Heart right ventricle (tissue), 16 donors: ENCODE measurements at places on chromosomes 6 and 20. TPM values are rescaled to one million over a fixed set of nuclear protein-coding genes. Genes with fewer than 3 reads are reported as not detected.
A peak's percentile ranks its signal among the peaks of the same experiment; 100 is the strongest.

- DNase-seq = no peak
- no peak overlapping the region for H3K27ac ChIP-seq
- peaks cover 10% of the 10 kb centered on the region for H3K27me3 ChIP-seq
- H3K36me3 ChIP-seq = no peaks in the 10 kb centered on the region
- H3K4me1 ChIP-seq = no peaks in the 10 kb centered on the region
- no peak overlapping the region for H3K4me3 ChIP-seq
Measured at GRCh38 chr20:46799781-46800408, 90.4 kb downstream of the SLC2A10 start.

GRCh38 chr6:146985111-146985510 is 219.1 kb upstream of the STXBP5 start:
- no peak overlapping the region for H3K27ac ChIP-seq
- H3K36me3 ChIP-seq = no peaks in the 10 kb centered on the region
- no peaks in the 10 kb centered on the region for H3K4me1 ChIP-seq
- H3K4me3 ChIP-seq = no peak overlapping the region
- no peak for DNase-seq

- H3K4me1 ChIP-seq = peaks cover 7% of the 10 kb centered on the region
- no peak for DNase-seq
- H3K27me3 ChIP-seq = no peaks in the 10 kb centered on the region
- H3K4me3 ChIP-seq = no peak overlapping the region
- no peak overlapping the region for H3K27ac ChIP-seq
Measured at GRCh38 chr6:113120224-113120581, 736.9 kb upstream of the MARCKS start.

- no peak overlapping the region for H3K27ac ChIP-seq
- no peak for DNase-seq
- H3K4me1 ChIP-seq = peaks cover 7% of the 10 kb centered on the region
- no peak overlapping the region for H3K4me3 ChIP-seq
Measured at GRCh38 chr6:5403609-5404008, 142.3 kb downstream of the FARS2 start.

GRCh38 chr6:90500458-90500857 is 86.4 kb downstream of the MAP3K7 start:
- no peak for DNase-seq
- H3K4me3 ChIP-seq = no peak overlapping the region
- no peaks in the 10 kb centered on the region for H3K36me3 ChIP-seq
- no peak overlapping the region for H3K27ac ChIP-seq
- H3K4me1 ChIP-seq = no peaks in the 10 kb centered on the region

- peak overlapping the region; percentile 32 for H3K27ac ChIP-seq
- H3K27me3 ChIP-seq = no peaks in the 10 kb centered on the region
- DNase-seq = peak; percentile 37
Measured at GRCh38 chr6:134724771-134725340, 225.0 kb downstream of the ALDH8A1 start.

DNA sequence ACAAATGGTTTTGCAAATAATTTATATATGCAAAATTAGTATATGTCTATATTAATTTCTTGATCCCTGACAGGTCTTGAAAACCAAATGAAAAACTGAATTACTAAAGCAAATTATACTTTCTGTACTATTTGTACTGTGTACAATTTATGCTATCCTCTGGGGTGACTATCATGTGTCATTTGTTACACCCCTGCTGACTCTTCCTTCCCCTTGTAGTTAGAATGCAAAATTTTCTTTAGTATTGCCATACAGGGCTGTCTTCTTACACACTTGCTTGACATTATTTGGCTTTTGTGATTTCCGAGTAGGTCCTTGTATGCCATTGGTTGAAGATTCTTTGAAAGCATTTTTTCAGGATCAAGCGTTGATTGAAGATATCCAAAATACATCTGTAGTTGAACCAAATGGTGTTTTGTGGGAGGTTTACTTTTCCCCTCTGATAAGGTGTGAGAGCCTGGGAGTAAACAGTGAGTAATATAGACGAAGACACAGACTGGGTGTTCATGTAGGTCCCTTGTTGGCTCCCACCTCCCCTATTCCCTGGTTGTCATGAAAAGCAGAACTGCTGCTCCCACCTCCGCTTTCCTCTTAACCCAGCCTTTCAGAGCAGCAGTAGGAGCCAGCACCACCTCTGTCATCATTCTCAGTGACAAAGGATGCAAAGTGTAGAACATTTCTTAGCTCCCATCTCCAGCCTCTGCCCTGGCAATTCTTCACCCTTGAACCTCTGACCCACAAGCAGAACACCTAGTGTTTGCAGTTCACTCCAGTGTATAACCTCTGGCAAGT is 29.0 kb downstream of the NCOA7 start:
- H3K4me3 ChIP-seq = no peak overlapping the region
- H3K27me3 ChIP-seq = no peaks in the 10 kb centered on the region
- no peak for DNase-seq
- peaks cover 6% of the 10 kb centered on the region for H3K4me1 ChIP-seq
- no peaks in the 10 kb centered on the region for H3K36me3 ChIP-seq
- no peak overlapping the region for H3K27ac ChIP-seq

The XKR7 gene
- not detected for total RNA-seq

GRCh38 chr20:57683287-57683686 is 26.5 kb downstream of the PMEPA1 start:
- H3K27ac ChIP-seq = peak overlapping the region; percentile 55
- DNase-seq = no peak
- peaks cover 88% of the 10 kb centered on the region for H3K4me1 ChIP-seq
- no peaks in the 10 kb centered on the region for H3K36me3 ChIP-seq

The VGLL2 gene
- 0.21 TPM for total RNA-seq
